ENCODE measurements at places on chromosomes 11 and 22.

DNA sequence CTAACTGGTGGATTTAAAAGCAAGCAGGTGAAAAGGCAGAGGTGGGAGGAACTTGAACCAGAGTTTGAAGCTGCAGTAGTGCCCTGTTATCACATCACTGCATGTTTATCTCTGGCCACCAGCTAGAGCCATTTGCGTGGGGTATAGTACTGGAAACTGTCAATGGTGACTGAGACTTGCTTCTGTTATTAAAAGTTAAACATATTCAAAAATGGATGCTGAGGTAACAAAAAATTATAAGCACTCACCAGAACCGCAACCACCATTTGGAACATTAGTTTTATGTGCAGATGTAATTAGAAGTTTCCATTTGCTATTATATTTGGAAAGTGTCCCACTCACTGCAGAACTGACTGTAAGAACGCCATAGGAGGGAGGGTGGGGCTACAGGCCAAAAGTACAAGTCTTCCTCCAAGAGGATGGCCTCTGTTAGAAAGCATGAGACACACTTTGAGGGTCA lies 1.2 kb upstream of the CD59 start:
- DNase-seq, result no peak

GRCh38 chr22:45254789-45255278 lies 14.1 kb upstream of the KIAA0930 start:
- DNase-seq, result no peak

- DNase-seq, result no peak
Observed at GRCh38 chr22:46789992-46790391, 27.5 kb downstream of the TBC1D22A start.

GRCh38 chr22:16806401-16806800 lies 18.8 kb downstream of the XKR3 start:
- no peak for DNase-seq

DNA sequence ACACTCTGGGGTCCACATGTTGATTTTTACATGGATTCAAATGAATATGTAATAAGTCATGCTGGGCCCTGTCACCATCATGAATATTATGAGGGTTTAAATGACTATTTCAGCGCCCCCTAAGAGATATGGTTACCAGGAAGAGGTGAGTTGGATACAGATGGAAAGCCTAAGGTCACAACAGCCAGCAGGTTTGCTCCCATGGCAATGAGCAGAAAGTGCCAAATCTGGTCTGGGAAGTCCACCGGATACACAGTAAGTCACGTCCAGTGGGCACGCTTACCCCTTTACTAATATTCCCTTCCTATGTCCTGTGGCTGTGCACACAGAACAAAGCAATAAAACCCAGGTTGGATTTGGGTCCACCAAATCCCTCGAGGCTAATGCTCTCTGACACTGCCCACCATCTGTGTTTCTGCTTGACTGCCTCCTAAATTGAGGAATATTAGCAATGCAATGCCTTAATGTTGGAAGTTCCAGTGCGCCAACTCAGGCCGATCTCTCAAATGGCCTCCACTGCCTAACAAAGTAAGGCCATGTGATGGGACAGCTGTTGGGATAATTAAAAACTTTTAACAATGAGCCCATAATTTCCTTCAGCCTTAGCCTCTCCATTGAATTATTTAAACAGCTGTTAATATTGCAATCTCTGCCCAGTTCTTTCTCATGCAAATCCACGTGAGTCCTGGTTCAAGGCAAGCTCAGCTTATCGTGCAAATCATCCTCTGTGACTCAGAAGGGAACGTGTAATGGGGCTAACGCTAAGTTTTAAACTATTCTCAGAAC lies 97.6 kb downstream of the SLC1A2 start:
- no peak for DNase-seq

DNA sequence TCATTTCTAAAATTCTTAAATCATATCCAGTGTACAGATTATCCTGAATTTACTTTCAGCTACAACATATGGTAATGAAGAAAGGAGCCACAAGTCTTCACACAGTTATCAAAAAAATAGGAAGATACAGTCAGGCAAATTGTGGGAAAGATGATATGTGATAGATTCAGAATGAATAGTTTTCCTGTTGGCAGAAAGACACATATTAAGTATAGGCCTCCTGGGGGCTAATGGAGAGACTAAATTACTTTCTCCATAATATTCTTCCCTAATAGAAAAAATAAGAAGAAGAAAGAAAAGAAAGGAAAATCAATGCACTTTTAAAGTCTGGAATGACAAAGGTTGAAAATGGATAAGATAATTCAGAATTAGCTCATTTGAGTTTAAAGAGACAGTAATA lies 2073.5 kb downstream of the LRRC4C start:
- DNase-seq, result no peak

DNA sequence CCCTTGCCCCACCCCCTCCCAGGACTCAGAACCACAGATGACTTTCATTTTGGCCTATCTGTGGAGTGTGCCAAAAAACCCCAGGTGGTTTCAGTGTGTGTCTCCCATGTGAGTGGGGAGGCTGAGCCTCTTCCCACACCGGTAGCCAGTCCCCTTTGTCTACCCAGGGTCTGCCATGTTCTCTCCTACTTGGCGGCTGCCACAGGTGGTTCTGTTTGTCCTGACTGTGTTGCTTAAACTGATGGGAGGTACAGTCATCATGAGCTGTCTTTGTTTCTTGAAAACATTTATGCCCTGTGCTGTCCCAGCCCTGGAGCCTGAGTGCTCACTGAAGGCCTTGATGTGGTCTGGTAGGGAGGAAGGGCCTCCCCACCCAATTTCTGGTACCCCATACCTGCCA lies 39.7 kb upstream of the SUSD2 start:
- no peak for DNase-seq

- no peak for DNase-seq
Observed at GRCh38 chr11:115759622-115760460, 255.6 kb upstream of the CADM1 start.

DNA sequence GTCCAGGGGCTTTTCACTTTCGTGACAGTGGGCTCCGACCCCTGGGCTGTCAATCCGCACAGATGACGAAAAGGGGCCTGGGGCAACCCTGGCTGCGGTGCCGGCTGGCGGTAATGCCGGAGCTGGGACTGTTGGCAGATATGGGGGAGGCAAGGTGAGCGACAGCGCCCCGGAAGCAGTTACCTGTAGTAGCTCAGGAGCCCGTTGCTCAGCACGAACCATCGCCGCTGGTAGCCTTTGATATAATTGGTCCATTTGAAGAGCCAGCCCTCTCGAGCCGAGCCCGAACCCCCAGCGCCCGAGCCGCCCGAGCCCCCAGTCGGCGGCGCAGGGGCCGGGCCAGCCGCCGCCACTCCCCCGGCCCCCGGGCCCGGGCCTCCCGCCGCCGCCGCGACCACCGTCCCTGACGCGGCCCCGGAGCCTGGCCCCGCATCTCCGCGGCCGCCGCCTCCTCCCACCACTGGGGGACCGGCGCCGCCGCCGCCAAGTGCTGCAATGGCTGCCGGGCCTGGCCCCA lies 396 bp downstream of the OSBP start:
- peak; percentile 2 for DNase-seq

DNA sequence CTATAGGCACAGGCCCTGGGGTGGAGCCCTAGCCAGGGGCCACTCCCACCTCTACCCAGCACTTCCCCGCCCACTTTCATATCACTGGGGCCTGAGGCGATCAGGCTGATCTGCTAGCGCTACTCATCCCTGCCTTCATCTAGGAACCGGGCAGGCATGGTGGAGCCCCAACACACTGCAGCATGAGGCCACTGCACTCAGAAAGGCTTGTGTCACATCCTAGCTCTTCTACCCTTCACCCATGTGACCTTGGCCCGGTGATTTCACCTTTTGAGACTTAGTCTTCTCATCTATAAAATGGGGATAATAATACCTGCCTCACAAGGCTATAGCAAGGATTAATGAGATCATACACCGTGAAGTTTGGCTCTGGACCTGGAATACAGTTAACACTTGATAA lies 18.1 kb upstream of the GDPD5 start:
- DNase-seq, result no peak

- DNase-seq, result no peak
Observed at GRCh38 chr11:36193290-36193619, 96.0 kb downstream of the COMMD9 start.

- no peak for DNase-seq
Observed at GRCh38 chr11:75733431-75734107, 15.9 kb downstream of the MOGAT2 start.

DNA sequence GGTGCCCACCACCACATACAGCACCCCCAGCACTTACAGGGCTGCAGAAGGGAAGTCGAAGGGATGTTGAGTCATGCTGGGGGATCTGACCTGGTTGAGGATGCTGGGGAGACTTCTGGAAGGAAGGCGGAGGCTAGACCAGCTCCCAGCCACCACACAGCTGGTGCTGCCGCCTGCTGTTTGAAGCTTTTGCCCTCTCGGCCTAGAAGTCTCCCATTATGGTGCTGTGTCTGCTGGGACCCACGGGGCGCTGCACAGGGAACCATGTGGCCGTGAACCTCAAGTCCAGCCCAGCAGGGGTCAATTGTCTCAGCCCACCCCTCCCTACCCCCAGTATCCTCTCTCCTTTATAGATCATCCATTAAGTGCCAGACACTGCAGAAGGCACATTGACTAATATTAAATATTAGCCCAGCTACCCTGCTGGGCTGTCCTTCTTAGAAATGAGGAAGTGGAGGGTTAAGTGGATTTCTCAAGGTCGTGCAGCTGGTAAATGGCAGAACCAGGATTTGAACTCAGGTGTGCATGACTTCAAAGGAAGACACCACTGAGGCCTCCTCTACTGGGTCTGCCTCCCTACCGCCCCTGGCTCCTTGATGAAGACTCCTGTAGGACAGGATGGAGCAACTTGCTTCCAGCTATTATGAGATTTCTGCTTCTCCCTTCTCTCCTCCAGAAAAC lies 49.7 kb downstream of the CYTH4 start:
- peak; percentile 92 for DNase-seq

- DNase-seq, result no peak
Observed at GRCh38 chr11:45079943-45080719, 66.3 kb upstream of the PRDM11 start.

- DNase-seq, result no peak
Observed at GRCh38 chr11:77259641-77260040, 41.8 kb downstream of the GDPD4 start.

GRCh38 chr11:65853246-65853979 lies 4.6 kb downstream of the CFL1 start:
- DNase-seq, result no peak

DNA sequence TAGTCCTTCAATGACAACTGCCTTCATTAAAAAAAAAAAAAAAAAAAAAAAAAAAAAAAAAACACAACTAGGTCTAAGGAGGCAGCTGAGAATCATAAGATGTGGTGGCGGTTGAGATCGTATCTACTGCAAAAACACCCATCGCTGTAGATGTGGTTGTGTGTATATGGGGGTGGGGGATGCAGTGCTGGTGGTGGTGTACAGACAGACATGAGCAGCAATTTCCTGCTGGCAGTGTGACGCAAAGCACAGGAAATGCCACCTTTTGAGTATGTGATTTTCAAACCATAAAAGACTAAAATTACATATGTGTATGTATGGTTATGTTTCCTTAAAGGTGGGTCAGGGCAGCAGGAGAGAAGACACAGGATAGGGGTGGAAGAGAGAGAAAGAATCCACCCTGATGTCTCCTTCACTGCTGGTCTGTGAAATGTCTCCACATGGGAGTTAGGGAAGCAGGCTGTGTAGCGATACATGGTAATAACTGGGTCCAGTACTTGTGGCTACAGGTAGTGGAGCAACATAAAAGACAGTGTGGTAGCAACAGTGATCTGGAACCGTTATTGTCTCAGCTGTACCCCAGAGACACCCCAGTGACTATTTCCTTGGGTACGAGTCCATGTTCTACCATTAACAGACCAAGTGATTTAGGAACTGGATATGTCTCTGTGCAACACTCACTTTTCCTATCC lies 57.9 kb downstream of the SYTL2 start:
- no peak for DNase-seq

DNA sequence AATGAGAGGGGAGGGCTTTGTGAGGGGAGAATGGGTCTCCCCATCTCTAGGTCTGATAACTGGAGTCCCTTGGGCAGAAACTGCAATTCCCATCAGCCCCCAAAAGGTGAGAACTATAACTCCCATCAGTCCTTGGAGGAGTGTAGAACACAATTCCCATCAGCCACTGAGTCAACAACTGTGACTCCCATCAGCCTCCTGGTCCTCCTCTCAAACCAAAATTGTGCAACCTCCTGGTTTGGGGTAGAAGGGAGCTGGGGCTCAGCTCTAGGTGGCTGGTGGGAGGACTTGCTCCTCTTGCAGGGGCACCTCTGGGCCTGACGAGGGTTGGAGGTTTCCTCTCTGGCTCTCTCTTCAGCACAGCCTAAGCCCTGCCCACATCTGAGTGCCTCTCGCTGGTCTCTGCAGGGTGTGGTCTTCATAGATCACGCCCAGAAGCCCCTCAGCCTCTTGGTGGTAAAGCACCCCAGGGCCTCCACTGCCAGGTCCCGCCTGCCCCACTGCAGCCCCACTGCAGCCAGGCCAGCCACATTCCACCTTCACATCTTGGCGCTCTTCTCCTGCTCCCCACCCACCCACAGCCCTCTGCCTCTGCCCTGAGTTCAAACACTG lies 18.5 kb downstream of the SLC22A12 start:
- no peak for DNase-seq
